ENCODE measurements at places on chromosomes 11 and 22. TPM values are rescaled to one million over a fixed set of nuclear protein-coding genes. Genes with fewer than 3 reads are reported as not detected.
A peak's percentile ranks its signal among the peaks of the same experiment; 100 is the strongest.

GRCh38 chr11:107859459-107860239, 1.1 kb upstream of the SLC35F2 start:
- H3K36me3 ChIP-seq, result no peaks in the 10 kb centered on the region
- H3K27ac ChIP-seq, result no peak overlapping the region
- peak; percentile 22 for DNase-seq
- peaks cover 1% of the 10 kb centered on the region for H3K4me1 ChIP-seq
- H3K4me3 ChIP-seq, result peak overlapping the region; percentile 74

- no peak overlapping the region for H3K27ac ChIP-seq
- no peaks in the 10 kb centered on the region for H3K27me3 ChIP-seq
These were observed 410.4 kb downstream of the TENM4 start for GRCh38 chr11:79030448-79030847.

- DNase-seq, result no peak
- H3K27me3 ChIP-seq, result no peaks in the 10 kb centered on the region
- no peak overlapping the region for H3K4me3 ChIP-seq
- H3K36me3 ChIP-seq, result no peaks in the 10 kb centered on the region
These were observed 159.9 kb downstream of the FBXO7 start for GRCh38 chr22:32634421-32634981.

DNA sequence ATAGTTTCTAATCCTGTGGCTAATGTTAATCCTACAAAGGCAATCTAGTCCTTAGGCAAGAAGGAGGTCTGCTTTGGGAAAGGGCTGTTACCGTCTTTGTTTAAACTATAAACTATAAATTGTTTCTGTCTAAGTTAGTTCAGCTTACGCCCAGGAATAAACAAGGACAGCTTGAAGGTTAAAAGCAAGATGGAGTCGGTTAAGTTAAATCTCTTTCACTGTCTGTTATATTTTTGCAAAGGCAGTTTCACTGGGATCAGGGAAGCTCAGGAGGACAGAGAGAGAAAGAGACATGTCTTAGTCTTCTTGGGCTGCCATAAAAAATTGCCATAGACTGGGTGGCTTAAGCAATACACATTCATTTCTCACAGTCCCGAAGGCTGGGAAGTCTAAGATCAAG, 27.6 kb upstream of the CEP295 start:
- no peaks in the 10 kb centered on the region for H3K27me3 ChIP-seq
- no peak overlapping the region for H3K27ac ChIP-seq
- DNase-seq, result no peak
- H3K4me1 ChIP-seq, result no peaks in the 10 kb centered on the region
- no peak overlapping the region for H3K4me3 ChIP-seq

GRCh38 chr22:49024775-49025440, 802.8 kb downstream of the BRD1 start:
- no peak overlapping the region for H3K4me3 ChIP-seq
- no peaks in the 10 kb centered on the region for H3K27me3 ChIP-seq
- no peaks in the 10 kb centered on the region for H3K4me1 ChIP-seq
- no peak for DNase-seq
- H3K27ac ChIP-seq, result no peak overlapping the region
- H3K36me3 ChIP-seq, result no peaks in the 10 kb centered on the region

The B3GAT1 gene
- 0.48 TPM for total RNA-seq

Data from ovary (tissue), 10 donors.